Heart right ventricle (tissue), 16 donors: ENCODE measurements at places on chromosomes 1 and 21. TPM values are rescaled to one million over a fixed set of nuclear protein-coding genes. Genes with fewer than 3 reads are reported as not detected.

LPAR3 gene
- total RNA-seq = 11.2 TPM

COL16A1 gene
- total RNA-seq = 10.1 TPM

GRCh38 chr1:232084584-232085223 is 458.1 kb downstream of the DISC1 start:
- H3K4me3 ChIP-seq = no peak overlapping the region
- DNase-seq = no peak
- H3K27ac ChIP-seq = no peak overlapping the region
- H3K27me3 ChIP-seq = no peaks in the 10 kb centered on the region
- no peaks in the 10 kb centered on the region for H3K4me1 ChIP-seq

- peaks cover 16% of the 10 kb centered on the region for H3K4me1 ChIP-seq
- H3K27me3 ChIP-seq = no peaks in the 10 kb centered on the region
- no peak overlapping the region for H3K4me3 ChIP-seq
- H3K36me3 ChIP-seq = no peaks in the 10 kb centered on the region
- DNase-seq = no peak
Measured at GRCh38 chr1:28159680-28160079, 16.8 kb downstream of the PTAFR start.

DNA sequence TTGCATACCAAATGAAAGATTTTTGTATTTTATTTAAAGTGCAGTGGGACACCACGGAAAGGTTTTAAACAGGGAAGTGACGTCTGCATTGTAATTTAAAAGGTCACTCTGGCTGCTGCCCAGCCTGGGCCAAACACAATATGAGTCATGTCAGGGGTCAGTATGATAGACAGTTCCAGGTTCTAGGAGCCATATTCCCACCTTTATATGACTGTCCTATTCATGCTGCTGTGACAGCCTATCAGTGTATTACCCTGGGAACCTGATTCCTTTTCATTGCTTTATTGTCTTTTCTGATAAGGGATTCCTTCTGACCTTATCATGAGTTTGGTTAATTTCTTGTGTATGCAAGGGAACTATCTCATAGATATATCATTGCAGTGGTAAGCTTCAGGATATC is 5.3 kb downstream of the VANGL1 start:
- H3K36me3 ChIP-seq = no peaks in the 10 kb centered on the region
- H3K27me3 ChIP-seq = no peaks in the 10 kb centered on the region

- H3K4me1 ChIP-seq = peaks cover 21% of the 10 kb centered on the region
- peaks cover 17% of the 10 kb centered on the region for H3K36me3 ChIP-seq
- DNase-seq = peak; percentile 70
- H3K4me3 ChIP-seq = no peak overlapping the region
- H3K27me3 ChIP-seq = peaks cover 5% of the 10 kb centered on the region
- H3K27ac ChIP-seq = no peak overlapping the region
Measured at GRCh38 chr1:151990856-151991198, 2.8 kb downstream of the S100A10 start.

DNA sequence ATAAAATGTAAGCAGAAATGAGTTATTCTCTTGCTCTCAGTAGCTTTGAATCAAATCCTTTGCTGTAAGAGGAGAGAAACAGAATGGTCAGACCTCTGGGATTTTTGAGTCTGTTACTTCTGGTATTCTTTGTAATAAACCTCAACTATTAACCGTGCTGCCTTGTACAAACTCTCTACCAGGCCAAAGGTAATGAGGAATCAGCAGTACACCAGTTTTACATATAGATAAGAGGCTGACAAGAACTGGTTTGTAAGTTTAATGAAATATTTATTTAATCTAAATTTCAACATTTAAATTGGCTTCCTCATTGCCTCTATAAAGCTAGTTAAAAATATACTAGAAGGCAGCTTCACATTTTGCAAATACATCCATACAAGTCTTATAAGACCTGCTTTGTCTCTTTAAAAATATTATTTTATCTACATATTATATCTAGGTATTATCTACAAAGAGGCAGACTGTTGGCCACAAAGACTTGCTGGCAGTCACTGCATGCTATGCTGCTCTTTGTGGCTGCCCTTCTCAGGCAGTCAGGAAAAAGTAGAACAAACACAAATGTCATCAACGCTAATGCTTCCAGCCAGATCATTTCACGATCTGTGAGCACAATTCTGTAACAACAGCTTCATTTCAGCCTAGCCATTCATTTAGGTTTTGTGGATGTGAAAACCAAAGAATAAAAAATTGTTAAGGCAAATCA is 173.0 kb downstream of the GABPA start:
- H3K4me1 ChIP-seq = peaks cover 62% of the 10 kb centered on the region
- H3K4me3 ChIP-seq = no peak overlapping the region
- H3K27ac ChIP-seq = no peak overlapping the region
- H3K36me3 ChIP-seq = peaks cover 41% of the 10 kb centered on the region
